Lower leg skin (tissue), 4 donors: ENCODE measurements at places on chromosomes 11 and 22. TPM values are rescaled to one million over a fixed set of nuclear protein-coding genes. Genes with fewer than 3 reads are reported as not detected.

GRCh38 chr11:74316772-74317505 lies 5.5 kb upstream of the P4HA3 start:
- DNase-seq: no peak

GRCh38 chr11:110160016-110160415 lies 66.8 kb downstream of the ZC3H12C start:
- DNase-seq: no peak

- DNase-seq: no peak
Measured at GRCh38 chr22:45059296-45059695, 49.5 kb upstream of the PHF21B start.

DNA sequence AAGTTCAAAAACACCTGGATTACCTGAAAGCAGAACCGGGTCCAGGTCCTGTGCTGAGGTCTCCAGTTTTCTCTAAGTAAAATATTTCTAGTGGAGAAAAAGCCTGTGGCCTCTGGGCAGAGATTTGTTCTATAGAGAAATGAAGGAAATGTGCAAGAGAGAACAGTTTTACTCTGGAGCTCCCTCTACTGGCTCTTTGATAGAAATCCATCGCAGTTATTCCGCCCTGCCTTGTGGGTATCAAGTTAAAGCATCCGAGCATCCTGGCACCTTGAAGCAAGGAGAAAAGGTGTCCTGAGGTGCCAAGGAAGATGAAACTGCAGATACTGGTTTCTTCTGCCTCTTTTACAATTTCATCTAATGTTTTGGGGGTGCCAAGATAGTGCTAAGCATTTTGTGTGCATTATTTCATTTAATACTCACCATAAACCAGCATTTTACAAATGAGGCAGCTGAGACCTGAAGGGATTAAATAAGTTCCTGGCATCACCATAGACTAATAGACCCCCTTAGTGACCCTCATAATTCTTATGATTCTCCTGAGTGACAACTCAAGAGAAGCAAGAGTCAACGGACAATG lies 113.1 kb upstream of the HSD17B12 start:
- no peak for DNase-seq

DNA sequence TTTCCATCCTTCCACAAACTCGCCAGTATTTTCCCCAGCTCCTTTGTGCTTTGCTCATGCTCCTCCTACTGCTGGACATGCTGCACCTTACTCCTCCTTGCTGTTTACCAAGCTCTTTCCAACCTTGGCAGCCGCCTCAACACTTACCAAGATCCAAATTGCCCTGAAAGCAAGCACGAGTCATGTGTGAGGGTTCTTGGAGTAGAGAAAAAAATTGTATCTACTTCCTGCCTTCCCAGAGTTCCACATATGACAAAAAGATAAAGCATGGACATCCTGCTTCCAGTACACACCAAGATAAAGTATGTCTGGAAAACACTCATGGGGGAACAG lies 767.5 kb downstream of the NTM start:
- no peak for DNase-seq

- no peak for DNase-seq
Measured at GRCh38 chr11:120147094-120147949, 9.4 kb upstream of the TRIM29 start.

DNA sequence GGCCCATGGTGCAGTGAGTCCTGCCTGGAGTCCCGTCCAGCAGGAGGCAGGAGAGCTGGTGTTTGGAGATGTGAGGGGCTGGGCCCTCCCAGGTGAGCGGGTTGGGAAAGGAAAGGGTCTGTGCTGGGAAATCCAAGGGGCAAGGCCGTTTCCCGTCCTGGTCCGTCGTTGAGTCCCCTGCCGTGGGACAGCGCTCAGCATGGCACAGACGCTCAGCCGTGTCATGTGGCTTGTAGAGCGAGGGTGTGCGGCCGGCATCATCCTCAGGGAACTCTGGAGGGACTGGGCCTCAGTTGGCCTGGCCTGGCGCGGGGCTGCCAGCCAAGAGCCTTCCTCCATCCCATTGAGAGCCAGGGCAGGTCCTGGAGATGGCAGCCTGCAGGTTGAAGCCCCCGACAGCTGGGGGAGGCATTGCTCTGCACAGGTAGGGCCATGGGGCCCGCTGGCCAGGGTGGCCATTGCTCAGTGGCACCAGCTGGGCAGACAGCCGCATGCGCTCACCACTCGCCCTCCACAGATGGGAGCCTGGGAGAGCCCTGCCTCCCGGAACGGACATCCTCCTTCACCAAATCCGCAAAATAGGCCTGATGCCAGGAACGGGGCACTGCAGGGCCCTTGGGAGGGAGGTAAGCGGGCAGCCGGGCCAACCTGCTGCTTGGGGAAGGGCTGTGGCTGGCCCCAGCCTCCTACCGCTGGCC lies 28.7 kb downstream of the KCNQ1 start:
- no peak for DNase-seq

DNA sequence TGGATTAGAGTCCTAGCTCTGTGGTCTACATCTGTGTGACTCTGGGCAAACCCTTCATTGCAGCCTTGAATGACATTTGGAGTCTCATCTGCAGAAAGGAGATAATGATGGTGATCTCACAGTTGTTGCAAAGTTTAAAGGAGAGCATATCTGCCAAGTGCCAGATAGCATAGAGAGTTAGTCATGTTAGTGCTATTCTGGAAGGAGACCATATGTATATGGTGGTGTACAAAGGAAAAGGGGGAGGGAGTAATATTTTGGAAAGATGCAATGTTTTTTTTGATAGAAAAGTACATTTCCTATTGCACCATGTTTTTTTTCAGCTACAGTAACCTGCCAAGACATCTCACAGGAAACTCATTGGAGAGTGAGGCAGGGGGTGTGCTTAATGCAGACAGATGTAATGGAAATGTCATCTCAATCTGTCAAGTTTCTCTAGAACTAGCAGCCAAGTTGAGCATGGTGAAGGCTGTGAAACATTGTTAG lies 92.1 kb upstream of the NARS2 start:
- peak; percentile 7 for DNase-seq

- no peak for DNase-seq
Measured at GRCh38 chr22:50706481-50707125, 31.4 kb upstream of the ACR start.

DNA sequence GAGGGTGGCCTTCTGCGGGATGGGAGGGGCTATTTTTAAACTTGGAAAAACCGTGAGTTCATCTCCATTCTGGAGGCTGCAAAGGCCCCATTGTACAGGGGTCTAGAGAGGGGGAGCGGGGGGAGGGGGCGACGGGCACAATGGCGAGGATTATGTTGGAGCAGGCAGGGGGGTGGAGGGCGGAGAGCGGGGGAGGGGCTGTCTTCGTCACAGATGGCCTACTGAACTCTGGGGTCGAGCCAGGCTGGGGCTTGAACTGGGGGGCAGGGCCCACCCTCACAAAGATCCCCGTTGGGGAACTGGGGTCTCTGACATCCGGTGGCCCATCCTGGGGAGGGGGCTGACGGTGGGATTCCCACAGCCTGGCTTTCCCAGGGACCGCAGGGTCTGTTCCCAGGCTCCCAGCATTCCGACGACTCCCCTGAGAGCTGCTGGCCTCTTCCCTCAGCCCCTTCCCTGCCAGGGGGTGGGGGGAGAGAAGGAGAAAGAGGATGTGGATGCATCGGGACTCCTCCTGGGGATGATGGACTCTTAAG lies 3.4 kb upstream of the MCAM start:
- DNase-seq: no peak

GRCh38 chr22:24112188-24112587 lies 69.1 kb upstream of the SUSD2 start:
- DNase-seq: no peak

GRCh38 chr11:93500759-93501158 lies 42.4 kb downstream of the SMCO4 start:
- no peak for DNase-seq

DNA sequence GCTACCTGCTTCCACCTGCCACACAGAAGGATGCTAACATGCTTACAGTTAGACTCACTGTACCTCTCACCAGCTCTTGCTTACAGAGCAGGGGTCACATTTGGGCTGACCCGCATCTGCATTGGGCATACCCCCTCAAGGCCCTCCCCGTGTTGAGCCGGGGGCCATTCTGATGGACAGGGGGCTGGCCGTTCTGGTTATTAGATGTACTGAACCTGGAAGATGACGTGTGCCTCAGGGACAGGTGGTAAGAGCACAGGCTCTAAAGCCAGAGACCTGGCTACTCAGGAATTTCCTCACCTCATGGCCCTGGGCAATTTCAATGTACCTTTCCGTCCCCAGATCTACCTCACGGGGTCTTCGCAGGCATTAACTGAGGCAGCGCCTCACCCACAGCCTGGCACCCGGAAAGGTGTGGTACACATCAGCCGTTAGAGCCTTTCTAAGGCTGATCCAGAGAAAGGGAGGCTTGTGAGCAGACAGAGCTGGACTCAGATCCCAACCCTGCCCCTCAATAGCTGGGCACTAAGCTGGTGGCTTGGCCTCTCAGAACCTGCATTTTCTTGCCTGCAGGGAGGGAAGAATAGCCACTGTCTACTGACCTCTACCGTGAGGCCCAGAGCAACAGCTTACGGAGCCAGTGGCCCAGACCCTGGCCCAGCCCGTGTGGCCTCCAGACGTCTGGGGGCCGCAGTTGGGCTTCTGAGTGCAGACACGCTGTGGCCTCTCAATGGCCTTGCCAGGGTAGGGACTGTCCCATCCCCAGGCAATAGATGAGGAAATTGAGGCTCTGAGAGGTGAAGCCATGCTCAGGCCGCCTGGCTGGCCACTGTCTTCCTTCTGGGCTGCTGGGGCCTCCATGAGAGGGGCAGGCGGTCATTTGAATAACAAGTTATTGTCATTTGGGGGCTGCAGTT lies 100.6 kb downstream of the MORC2 start:
- DNase-seq: peak; percentile 64

- no peak for DNase-seq
Measured at GRCh38 chr11:33779849-33780528, 5.7 kb upstream of the FBXO3 start.

- no peak for DNase-seq
Measured at GRCh38 chr11:108939135-108939534, 274.3 kb downstream of the DDX10 start.

GRCh38 chr11:12680246-12680939 lies 6.2 kb downstream of the TEAD1 start:
- DNase-seq: peak; percentile 96

GRCh38 chr11:132586801-132587200 lies 945.5 kb downstream of the OPCML start:
- DNase-seq: no peak

DNA sequence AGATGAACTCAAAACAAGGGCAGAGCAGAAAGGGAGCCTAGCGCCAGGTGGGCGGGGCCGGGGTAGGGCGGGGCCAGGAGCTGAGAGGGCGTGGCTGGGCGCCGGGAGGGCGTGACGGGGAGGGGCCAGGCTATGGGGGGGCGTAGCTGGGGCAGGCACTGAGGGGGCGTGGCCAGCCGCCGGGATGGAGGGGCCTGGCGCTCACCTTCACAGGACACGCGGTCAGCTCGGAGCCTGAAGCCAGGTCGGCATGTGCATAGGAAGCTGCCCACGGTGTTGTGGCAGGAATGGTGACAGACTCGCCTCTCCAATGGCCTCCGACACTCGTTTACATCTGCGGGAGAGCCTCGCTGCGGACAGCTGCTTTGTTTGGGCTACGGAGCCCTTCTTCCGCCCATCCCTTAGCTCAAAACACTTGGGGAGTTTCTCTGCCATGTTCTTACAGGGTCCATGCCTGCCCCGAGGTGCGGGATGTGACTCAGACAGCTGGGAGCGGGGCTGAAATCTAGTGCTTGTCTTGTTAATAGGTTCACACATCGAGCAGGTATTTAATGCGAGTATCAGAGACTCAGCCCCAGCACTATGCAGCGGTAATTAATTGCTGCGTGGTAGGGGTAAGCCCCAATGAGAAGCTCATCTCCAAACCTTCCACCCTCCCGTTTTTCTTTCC lies 13.4 kb downstream of the VWCE start:
- DNase-seq: no peak

GRCh38 chr22:44074337-44074984 lies 50.4 kb downstream of the PARVB start:
- no peak for DNase-seq

GRCh38 chr11:134654161-134654915 lies 242.3 kb upstream of the B3GAT1 start:
- peak; percentile 71 for DNase-seq

DNA sequence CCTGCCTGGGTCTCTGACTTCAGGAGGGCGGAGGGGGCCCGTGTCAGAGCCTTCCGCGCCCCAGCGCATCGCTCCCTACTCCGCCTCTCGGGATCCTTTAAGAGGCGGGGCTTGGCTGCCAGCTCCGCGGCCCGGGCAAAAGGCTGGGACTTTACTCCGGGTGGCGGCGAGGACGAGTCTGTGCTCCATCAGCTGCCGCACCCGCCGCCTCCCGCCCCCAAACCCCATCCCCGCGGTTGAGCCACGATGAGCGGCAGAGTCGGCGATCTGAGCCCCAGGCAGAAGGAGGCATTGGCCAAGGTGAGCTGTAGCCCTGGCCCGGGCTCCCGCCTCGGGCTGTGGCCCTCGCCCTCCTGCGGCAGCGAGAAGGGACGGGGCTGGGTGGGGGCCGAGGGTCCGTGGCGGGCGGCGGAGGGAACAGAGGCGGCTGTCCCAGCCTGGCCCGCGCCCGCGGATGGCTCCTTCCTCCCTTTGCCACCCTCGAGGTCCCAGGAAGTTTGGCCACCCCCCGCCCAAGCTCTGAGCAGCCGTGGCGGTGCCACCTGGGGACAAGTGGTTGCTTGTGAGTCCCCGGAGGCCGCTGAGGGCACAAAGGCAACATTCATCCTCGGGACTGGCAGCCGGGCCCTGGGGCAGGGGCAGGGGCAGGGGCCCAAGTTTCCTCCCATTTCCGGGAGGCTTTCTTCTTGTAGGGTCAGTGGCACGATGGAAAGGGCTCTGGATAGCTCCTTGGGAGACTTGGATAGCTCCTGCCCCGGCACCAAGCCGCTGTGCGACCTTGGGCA lies at the start of gene SEC14L2:
SEC14L2 (plus strand) TSS at position 148 of the 785 bp plus-strand sequence; CDS start at position 247, 99 bp downstream.
- peak; percentile 70 for DNase-seq

Gene TIGD3
- total RNA-seq: 0.26 TPM

Gene DUSP8
- total RNA-seq: 6.2 TPM

Gene OR51B5
- not detected for total RNA-seq

Gene OR51B4
- total RNA-seq: not detected

Gene GDPD4
- not detected for total RNA-seq

Gene BIK
- 9.9 TPM for total RNA-seq

Gene PLCB3
- 36.8 TPM for total RNA-seq

Gene OVCH2
- 6.7 TPM for total RNA-seq

Gene BIRC3
- 17.6 TPM for total RNA-seq

Gene CRYAB
- 194 TPM for total RNA-seq

Gene ACTN3
- total RNA-seq: not detected

Gene RIMBP3C
- not detected for total RNA-seq

Gene ESAM
- total RNA-seq: 11.0 TPM

Gene ANO1
- total RNA-seq: 106 TPM

Gene LIF
- total RNA-seq: 6.9 TPM

Gene C11orf87
- not detected for total RNA-seq

Gene RNF141
- 73.7 TPM for total RNA-seq

Gene UCP2
- 9.4 TPM for total RNA-seq

Gene PSMA1
- 87.5 TPM for total RNA-seq
